PC-3 (cell line): ENCODE measurements at places on chromosomes 3 and 15. TPM values are rescaled to one million over a fixed set of nuclear protein-coding genes. Genes with fewer than 3 reads are reported as not detected.
A peak's percentile ranks its signal among the peaks of the same experiment; 100 is the strongest.

DNA sequence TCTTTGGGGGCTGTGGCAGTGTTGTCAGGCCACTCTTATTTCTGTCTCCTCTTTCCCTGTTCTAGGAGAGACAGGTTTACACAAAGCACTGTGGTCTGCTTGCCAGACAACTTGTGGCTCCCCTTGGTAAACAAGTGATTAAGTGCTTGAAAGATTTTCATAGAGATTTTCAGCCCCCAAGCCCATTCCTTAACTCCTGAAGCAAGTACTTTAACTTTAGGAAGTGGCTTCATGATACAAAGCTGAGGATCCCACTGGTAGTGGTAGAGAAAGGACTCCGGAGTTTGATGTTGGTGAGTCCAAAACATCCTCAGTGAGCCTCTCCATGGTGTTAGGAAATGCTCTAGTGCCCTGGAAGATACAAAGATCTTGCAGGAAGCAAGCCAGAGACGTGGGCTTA, 12.0 kb downstream of the ZBTB38 start:
- DNase-seq = no peak

BMF gene
- total RNA-seq = 0.95 and 5.2 TPM in 2 replicates

DNA sequence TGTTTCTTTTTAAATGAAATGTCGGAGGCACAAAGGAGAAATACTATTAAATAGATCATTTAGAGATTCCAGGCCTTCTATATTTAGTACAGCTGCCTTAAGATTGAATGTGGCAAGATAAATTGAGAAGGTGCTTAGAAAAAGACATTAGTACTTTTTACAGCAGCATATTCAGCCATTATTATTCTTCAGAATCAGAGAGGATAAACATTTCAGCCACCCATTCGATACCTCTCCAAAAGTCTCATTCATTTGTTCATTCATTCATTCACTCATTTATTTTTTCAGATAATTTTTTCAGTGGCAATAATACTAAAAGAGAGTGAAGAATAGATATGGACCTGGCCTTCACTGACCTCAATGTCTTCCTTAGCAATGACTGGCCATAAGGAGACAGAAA, 347.0 kb downstream of the GRM7 start:
- DNase-seq = no peak

MYL3 gene
- not detected in 2 replicates for total RNA-seq

GRCh38 chr3:55607844-55608243, 120.7 kb upstream of the WNT5A start:
- no peak for DNase-seq

DNA sequence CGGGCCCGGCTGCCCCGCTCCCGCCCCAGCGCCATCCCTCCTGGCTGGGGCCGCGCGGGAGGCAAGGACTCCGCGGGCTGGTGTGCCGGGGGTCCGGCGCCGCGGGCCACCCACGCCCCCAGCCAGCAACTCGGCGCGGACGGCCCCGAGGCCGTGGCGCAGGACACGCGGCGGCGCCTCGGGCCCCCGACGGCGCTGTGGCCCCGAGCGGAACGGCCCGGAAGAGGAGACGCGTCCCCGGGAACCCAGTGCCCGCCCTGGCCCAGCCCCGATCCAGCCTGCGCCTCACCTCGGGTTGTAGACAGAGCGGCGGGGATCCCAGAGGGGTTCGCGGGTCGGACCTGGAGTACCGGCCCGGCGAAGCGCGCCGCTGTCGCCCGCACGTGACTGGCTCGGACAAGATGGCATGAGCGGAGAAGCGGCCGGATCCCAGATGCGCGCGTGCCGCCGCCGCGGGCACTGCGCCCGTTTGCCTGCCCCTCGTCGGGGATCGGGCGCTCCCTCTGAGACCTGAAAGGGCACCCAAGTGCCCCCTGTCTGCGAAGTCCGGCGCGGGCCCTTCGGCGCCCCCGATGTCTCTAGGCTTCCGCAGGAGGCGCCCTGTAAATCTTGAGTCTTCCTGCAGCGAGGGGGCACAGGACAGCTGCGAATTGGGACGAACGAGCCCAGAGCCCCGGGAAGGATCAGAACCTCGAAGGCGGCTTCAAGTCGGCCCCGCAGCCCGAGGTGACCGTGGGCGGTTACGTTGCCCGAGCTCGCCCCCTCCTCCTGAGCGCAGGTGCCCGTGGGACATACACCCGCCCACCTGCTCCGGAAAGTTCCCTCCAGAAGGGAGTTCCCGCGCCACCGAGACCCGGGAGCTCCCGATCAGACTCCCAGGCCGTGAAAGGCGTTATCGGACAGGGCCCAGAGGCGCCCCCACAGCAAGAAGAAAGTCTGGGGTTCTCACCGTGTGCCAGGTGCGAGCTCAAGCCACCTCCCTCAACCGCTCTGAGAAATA, 598 bp upstream of the SFMBT1 start:
- DNase-seq = no peak

- DNase-seq = no peak
Observed at GRCh38 chr15:24940236-24940635, 14.6 kb upstream of the SNRPN start.

PIGZ gene
- 1.6 and 3.7 TPM in 2 replicates for total RNA-seq

- DNase-seq = no peak
Observed at GRCh38 chr3:146180376-146180775, 19.4 kb upstream of the PLOD2 start.

DNA sequence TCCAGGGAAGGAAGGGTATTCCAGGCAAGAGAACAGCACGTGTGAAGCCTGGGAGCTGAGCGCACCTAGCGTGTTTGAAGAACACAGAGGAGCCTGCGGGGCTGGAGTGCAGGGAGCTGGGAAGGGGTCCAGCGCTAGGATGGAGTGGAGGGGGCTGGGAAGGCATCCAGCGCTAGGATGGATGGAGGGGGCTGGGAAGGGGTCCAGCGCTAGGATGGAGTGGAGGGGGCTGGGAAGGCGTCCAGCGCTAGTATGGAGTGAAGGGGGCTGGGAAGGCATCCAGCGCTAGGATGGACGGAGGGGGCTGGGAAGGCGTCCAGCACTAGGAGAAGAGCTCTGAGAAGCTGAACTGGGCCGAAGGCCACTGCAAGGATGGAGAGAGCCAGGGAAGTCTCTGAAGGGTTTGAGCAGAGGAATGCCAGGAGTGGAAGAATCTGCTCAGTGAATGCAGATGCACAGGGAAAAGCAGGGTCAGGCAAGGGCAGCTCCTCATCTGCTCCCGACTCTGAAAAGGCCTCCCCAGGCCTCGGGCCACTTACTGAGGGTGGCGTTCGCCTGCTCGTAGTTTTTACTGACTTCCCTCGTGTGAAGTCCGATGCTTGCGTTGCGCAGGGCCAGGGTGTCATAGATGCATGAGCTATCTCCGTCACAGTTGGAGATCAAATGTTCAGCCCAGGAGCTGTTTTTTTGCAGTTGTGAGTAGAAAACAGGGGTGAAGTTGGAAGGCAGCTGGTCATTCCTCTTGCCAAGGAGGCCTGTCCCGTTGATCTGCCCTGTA, 39.8 kb downstream of the MUC20 start:
- DNase-seq = no peak

ZBED2 gene
- total RNA-seq = 0.35 and 0.69 TPM in 2 replicates

AHSG gene
- not detected in 2 replicates for total RNA-seq

- DNase-seq = no peak
Observed at GRCh38 chr3:123524981-123525380, 59.9 kb downstream of the HACD2 start.

GRCh38 chr3:150253622-150254021, 154.5 kb upstream of the TSC22D2 start:
- DNase-seq = peak; percentile 49

DNA sequence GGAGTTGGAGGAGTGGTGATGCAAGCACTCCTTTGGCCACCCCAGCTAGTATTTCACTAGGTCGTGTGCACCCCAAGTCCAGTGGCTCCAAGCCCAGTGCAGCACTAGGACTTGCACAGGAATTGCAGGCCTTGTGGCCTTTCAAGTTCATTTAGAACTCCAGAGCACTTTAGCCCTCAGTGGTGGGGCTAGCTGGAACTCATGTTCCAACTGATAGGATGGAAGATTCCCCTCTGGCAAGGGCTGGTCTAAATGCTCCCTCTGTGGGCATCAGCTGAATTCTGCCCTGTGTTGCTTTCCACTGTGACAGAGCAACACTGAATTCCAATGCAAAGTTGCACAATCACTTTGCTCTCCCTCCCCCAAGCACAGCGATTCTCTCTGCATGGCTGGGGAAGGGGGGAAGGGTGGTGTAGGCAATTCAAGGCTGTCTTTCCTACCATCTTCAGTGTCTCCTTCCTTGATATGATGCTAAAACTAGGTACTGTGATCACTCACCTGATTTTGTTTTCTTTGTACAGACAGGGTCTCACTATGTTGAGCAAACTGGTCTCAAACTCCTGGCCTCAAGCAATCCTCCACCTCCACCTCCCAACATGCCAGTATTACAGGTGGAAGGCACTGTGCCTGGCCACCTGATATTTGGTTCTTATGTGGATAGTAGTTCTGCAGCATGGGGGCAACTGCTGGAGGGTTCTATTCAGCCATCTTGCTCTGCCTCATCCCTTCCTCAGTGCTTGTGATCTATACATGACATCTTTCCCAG, 10.3 kb downstream of the USF3 start:
- no peak for DNase-seq

DNA sequence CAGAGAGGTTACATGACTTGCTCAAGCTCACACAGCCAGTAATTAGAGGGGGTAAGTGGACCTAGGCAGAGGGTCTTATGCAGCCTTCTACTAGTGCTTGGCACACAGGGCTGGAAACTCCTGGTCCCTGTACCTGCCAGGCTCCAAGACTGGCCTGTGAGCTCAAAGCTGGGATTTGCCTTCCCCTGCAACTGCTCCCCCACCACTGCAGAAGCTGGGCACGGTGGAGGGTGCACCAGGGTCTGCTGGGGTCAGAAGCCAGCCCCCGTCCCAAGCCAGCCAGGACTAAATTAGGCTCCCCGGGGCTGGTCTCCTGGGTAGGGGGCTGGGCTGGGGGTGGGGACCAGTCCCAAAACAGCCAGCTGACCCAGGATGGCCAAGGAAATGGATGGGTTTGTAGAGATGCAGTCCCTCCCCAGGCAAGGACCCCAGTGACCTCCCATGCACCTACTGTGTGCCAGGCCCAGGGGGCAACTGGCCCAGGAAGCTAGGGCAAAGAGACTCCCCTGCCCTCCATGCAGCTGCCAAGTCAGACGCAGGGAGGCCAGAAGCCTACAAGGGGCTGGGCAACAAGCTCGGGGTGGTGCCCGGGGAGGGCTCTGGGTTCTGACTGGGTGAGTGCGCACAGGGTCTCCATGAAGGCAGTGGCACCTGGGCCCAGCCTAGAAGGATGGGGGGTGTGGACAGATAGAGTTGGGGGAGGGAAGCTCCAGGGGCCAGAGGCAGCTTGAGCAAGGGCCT, 51.8 kb upstream of the LINGO1 start:
- DNase-seq = no peak

- DNase-seq = no peak
Observed at GRCh38 chr15:39427705-39428104, 153.2 kb upstream of the THBS1 start.

DNA sequence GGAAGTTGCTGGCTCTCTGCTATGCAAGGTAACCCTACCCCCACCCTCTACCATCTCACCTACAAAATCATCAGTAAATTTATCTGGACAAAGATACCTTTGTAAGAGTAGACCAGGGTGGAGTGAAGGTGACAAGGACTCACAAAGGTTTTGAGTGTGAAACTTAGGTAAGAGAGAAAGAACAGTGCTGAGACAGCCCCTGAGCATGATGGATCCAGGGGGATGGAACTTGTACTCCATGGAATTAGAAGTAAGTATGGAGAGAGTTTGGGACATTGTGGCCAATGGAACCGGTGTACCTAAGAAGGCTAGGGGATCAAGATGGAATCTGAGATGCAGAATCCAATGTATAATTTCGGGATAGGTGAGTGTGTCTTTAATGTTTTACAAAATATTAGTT, 153.0 kb upstream of the NSMCE3 start:
- no peak for DNase-seq

DNA sequence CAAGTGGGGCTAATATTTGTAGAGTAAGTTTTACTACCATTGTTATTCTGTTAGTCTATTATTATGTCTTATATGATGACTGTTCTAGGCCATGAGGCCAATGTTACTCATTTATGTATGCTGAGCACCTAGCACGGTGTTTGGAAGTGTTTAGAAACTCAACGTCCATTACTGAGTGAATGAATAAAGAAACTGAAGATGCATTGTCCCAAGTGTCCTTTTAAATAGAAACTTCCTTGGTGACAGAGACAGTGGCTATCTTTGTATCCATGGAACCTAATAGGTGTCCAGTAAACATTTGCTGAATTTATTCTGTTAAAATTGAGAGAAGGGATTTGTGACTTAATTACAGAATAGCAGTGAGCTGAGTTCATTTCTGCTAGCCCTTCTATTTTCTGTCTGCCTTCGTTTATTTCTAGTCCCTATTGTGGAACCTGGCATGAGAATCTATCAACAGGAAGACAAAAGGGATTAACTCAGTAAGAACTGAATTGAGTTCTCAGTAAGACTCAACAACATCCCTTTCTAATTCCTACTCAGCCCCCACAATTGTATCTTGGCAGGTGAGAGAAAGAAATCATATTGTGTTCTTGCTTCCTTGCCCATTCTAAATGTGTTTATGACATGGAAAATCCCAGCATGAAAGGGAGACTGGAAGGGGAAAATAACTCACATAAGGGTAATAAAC, 246.6 kb upstream of the LRRC3B start:
- DNase-seq = no peak

DNA sequence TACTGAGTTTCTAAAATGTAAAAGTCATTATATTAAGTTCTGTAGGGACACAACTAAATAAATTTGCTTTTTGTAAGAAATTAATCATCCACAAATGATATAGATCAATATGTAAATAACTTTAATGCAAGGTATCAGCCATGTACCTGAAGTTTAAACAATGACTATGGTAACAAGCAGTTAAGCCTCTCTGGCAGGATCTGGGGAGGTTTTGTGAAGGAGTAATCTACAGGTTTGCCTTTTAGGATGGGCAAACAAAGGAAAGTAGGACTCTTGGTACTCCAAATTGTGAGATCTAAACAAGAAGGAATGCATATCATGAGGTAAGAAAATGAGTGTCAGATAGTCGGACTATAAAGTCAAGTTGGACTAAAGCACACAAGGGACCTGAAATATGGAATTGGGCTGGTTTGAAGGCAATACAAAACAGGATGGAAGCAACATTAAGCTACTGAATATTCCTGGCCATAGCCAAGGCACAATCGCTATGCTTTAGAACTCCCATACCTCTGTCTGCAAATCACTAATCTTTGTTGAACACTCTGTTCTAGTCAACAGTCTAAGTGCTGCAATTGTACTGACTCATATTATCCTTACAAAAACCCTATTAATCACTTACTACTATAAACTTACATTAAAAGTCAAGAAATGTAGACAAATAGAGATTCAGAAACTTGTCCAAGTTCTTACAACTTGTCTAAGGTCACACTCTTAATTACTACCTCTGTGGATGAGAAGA, 412.8 kb downstream of the DIPK2A start:
- DNase-seq = no peak

KPNA1 gene
- 64.3 and 76.7 TPM in 2 replicates for total RNA-seq

- no peak for DNase-seq
Observed at GRCh38 chr15:40469776-40470390, 901 bp upstream of the CHST14 start.

MYH15 gene
- total RNA-seq = 2.4 and 2.8 TPM in 2 replicates
